SJCRH30 (cell line): ENCODE measurements at places on chromosomes 6 and 20.

DNA sequence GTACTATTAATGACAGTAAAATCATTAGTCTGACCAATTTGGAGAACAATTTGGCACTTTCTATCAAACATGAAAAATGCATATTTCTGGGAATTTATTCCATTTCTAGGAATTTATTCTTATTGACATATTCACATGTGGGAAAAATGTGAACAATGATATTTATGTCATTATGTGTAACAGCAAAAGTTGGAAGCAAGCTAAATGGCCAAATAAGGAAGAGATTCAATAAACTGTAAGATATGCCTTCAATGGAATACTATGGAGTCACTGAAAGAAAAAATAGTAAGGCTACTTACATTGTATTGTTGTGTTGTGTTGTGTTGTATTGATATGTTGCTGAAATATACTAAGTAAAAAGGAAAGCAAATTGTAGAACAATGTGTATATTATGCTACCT is 100.5 kb upstream of the EDN1 start:
- no peak for DNase-seq

- DNase-seq, result peak; percentile 3
Measured at GRCh38 chr6:152309648-152310047, 327.5 kb downstream of the SYNE1 start.

DNA sequence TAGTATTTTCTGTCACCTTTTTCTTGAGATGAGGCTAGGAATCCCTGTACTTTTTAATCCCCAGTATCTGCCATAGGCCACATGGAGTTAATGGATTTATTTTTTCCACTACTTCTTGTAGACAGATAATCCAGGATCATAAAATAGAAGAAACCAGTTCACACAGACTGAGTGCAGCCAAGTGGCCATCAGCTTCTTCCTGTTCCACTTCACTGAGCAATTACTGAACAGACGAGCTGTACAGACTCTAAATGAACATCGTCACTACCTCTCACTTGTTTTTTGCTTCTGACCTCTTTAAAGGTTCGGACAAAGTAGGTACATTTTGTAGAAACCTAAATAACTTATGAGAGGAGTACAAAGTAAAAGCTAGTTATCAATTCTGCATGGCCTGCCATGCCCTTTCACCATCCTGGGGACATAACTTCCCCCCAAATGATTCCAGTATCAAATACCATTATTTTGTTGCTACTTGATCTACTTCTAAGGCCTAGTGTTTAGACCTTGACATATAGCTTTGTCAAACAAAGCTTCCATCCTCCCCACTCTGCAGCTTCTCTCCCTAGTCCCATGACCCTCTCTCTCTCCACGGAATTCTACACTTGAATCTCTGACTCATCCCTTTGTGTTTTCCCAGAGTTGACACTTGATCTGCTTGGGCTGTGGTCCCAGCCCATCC is 34.4 kb upstream of the ARHGAP18 start:
- DNase-seq, result peak; percentile 86

GRCh38 chr20:50569864-50570836 is 60.0 kb downstream of the PTPN1 start:
- DNase-seq, result no peak

DNA sequence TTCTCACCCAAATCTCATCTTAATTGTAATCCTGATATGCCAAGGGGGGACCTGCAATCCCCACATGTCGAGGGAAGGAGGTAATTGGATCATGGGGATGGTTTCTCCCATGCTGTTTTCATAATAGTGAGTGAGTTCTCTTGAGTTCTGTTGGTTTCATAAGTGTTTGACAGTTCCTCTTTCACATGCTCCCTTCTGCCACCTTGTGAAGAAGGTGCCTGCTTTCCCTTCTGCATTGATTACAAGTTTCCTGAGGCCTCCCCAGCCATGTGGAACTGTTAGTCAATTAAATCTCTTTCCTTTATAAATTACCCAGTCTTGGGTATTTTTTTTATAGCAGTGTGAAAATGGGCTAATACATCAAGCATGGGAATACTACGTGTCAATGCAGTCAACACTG is 925.0 kb upstream of the MAN1A1 start:
- no peak for DNase-seq

DNA sequence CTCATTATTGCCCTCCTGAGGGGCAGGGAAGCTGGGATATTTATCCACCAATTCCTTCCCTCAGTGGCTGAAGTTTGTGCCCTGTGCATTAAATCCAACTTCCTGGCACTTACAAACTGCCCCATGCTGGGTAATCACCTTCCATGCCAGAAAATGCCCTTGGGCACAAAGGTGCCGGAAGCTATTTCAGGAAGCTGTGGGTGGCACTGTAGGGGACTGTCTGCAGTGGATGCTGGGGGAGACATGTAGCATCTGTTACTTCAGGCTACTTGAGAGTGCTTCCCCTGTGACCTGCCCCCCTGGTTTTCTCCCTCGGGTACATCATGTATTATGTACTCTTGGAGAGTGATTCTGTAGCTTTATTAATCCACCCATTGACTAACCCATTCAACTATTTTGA is 24.7 kb upstream of the RALGAPA2 start:
- DNase-seq, result no peak

DNA sequence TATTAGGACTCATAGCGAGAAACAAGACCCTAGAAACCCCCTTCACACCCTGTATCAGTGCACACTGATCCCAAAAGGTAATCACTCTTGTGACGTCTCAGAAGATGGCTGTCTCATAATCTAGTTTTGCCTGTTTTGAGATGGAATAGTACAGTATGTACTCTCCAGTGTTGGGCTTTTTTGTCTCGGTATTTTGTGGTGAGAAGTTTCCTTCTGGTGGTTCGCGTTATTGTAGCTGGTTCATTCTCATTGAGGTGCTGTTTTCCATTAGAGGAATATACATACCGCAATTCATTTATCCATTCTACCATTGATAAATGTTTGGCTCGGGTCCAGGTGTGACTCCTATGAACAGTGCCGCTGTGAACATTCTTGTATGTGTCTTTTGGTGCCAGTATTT is 27.9 kb upstream of the MAP3K4 start:
- no peak for DNase-seq

- peak; percentile 55 for DNase-seq
Measured at GRCh38 chr6:26155061-26155930, 68.1 kb downstream of the HFE start.

DNA sequence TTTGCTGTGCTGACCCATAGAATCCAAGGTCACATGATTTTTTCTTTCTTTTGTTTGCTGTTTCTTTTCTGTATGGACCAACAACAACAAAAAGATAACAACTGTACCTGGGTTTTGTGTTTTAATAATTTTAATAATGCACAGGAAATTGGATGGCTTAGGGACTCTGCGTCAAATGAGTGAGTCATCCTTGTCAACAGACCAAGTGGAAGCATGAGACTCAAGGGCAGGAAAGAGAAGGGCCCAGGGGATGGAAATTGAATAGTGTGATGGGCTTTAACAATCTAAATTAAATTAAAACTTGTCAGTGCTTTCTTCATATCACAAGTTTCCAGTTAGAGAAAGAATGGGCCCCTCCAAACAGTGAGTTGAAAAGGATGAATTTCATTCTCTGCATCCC is 413.0 kb downstream of the PREX1 start:
- DNase-seq, result no peak

DNA sequence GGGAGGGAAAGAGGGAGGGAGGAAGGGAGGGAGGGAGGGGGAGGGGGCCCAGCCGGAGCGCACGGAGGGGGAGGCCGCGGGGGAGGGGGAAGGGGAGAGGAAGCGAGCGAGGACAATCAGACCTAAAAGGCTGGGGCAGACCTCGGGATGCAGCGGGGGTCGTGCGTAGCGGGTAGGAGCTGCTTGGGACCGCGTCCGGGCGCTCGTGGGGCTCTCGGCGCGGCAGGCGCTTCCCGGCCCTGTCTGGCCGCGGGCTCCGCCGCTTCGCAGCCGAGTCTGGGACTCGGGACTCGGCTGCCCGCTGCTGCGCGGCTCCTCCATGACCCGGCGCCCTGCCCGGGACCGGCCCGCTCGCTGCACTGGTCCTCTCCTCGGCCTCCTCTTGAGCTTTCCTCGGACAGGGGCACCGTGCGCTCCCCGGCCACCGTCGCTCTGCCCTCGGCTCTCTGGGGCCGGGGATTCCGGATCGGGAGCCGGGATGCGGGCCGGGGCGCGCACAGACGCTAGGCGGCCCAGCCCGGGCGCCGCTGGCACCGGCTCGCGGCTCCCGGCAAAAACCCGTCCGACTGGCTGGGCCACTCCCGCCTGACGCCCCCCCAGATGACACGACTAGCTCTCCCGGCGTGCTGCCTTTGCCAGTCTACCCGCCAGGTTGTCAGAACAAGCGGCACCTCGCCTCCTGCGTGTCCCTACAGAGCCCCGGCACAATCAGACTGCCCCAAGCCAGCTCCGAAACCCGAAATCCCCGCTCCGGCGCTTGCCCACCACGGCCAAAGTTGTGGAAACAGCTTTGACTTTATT is 2.2 kb downstream of the TFAP2A start:
- no peak for DNase-seq

- no peak for DNase-seq
Measured at GRCh38 chr6:28368522-28368921, 18.8 kb downstream of the ZKSCAN3 start.

DNA sequence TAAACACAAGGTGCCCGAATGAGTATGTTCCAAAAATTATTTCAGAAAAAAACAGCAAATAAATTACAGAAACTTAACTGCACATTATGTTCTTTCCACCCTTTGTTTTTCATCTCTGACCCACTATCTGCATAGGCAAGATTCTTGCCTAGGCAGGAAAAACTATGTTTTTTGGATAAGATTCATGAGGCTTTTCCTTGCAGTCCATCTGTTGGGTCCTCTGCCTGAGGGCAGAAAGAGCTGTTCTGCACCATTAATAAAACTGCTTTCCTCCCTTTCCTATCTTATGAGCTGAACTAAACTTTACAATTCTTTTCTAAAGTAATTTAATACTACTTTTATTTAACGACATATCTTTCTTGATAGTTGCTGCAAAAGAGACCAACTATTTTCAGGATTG is 21.1 kb downstream of the ENPP1 start:
- DNase-seq, result peak; percentile 28

DNA sequence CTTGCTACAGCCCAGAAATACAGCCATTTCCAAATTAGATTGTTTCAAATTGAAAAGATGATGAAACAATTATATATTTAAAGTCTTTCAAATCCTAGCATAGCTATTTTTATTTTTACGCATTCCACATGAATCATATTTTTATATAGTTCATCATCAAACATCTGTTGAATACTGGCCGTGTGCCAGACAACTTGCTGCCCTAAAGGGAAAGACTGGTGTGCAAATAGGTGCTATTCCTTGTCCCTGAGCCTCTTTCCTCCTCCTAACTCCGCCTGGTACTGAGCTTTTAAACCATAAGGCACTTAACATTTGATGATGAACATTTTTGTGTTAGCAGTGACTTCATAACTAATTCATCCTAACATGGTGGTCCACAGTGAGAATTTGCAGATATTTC is 18.7 kb upstream of the PLCG1 start:
- no peak for DNase-seq

DNA sequence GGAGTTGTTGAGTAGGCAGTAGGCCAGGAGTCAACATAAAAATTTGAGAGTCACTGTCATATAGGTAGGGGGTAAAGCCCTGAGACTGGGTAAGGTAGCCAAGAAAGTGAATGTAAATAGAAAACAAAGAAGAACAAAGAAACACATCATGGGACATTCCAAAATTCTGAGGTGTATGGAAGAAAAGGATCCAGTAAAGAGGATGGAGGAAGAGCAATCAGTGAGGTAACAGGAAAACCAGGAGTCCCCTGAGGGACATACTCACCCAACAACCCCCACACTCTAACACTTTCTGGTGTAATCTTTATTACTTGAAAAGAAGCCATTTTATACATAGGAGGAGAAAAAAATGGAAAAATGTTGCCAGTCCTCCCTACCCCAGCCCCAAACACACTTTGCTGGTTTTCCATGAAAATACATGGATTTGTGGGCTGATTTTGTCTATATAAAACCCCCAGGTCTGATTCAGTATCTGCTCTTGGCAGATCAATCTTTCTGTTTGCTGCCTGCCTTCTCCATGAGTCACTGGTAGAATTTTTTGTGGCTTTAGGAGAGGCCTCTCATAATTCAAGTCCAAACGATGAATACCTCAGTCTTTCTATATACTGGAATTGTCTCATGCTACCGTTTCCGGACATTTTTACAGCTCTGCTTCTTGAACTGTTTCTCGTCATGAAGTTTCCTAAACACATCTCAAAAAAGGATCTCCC is 271.4 kb upstream of the MAN1A1 start:
- DNase-seq, result no peak

DNA sequence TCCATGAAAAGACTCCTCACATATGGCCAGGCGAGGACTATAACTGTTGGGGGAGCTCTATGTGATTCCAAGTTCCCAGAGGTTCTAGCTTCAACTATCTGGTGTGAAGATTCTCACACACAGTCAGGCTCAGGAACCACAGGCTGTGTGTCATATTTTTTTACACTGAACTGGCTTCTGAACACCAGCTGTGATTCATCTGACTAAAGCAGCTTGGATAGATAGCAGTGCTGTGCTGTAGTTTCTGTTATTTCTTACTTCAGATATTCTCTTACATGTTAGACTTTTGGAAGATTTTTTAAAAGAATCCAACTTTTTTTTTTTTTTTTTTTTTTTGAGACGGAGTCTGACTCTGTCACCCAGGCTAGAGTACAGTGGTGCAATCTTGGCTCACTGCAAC is 140.7 kb upstream of the MCHR2 start:
- DNase-seq, result no peak

GRCh38 chr20:50691573-50692551 is 520 bp upstream of the RIPOR3 start:
- DNase-seq, result no peak

- DNase-seq, result no peak
Measured at GRCh38 chr6:5411414-5411813, 150.1 kb downstream of the FARS2 start.

- peak; percentile 71 for DNase-seq
Measured at GRCh38 chr6:44480097-44480541, 92.6 kb downstream of the CDC5L start.

DNA sequence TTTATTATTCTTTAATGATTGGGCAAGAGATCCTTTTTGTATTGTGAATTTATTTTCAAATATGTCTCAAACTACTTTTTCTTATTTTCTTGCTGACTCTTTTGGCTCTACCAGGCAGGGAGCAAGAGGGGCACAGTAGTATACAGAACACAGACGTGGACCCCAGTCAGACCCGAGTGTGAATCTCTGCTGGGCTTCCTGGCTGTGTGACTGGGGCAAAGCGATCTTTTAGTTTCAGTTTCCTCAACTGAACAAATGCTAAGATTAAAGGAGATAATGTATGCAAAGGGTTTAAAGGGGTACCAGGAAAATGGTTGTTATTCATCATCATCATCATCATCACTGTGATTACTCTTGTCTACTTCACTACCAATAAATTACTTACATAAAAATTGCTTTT is 317.5 kb downstream of the HIVEP2 start:
- no peak for DNase-seq

GRCh38 chr6:134686071-134686470 is 263.8 kb downstream of the ALDH8A1 start:
- no peak for DNase-seq
